ENCODE measurements at places on chromosomes 6 and 20.

DNA sequence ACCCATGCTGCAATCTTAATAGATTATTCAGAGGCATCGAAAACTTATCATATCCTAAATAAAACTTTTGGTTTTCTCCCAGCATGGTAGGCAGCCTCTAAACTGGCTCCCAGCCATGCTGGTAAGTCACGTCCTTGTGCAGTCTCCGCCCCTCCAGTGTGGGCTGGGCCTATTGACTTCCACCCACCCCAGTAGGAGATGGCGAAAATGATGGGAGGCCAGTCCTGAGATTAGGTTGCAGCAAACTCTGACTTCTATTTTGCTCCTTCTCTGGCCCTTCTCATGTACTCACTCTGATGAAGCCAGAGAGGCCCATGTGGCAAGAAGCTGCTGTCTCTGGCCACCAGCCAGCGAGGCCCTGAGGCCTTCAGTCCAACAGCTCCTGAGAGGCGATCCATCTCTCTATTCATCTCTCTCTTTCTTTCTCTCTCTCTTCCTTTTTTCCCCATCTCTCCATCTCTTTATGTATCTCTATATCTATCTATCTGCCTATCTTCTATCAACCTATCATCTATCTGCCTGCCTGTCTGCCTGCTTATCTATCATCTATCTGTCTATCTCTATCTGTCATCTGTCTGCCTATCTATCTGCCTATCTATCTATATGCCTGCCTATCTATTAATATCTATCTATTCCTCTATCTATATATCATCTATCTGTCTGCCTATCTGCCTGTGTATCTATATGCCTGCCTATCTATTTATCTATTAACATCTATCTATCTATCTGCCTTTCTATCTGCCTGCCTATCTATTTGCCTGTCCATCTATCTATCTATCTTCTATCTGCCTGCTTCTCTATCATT, 52.7 kb upstream of the STX16 start:
- no peak for DNase-seq

DNA sequence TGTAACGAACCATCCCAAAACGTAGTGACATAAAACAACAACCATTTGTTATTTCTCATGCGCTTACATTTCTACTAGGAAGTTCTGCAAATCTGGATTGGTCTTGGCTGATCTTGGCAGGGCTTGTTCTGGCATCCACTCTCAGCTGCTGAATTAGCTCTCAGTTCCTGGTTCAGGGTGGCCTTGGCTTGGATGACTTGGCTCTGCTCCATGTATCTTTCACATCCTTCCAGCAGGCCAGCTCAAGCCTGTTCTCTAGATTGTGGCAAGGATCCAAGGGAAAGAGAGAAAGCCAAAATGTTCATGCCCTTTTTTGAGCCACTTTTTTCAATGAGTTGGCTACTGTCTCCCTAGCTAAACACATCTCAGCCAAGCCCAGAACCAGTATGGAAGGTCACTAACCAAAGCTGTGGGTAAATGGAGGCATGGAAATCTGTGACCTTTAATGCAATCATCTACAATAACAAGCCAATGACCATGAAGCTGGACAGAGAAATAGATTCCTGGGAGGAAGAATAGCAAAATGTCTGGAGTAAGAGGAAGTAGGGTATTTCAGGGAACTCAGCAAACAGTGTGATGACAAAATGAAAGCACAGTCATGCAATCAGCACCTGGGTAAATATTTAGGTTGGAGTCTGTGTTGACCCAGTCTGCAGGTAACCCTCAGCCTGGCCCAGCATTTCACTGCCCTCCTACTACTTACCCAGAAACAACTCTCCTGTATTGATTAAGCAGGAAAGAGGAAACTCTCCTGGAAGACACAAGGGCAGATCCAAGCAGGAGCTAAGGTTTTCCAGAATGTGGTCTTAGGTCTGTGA, 32.7 kb upstream of the SNAP25 start:
- DNase-seq, result no peak

GRCh38 chr6:143141442-143141841, 80.8 kb downstream of the AIG1 start:
- DNase-seq, result no peak

DNA sequence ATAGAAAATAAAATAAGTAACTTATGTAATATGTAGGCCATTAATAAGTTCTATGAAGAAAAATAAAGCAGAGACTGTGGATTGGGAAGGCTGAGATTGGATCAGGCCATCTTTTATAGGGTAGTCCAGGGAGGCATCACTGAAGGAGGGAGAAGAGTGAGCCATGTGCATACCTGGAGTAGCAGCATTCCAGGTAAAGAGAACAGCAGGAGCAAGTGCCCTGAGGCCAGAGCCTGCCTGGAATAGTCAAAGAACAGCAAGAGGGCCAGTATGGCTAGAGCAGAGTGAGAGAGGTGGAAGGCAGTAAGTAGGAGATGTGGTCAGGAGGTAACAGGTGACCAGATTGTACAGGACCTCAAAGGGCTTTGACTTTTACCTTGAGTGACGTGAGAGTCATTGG, 112.1 kb downstream of the EPM2A start:
- no peak for DNase-seq

- DNase-seq, result no peak
Observed at GRCh38 chr6:20328266-20328923, 73.3 kb upstream of the E2F3 start.

- no peak for DNase-seq
Observed at GRCh38 chr6:77876300-77876699, 223.5 kb downstream of the MEI4 start.

DNA sequence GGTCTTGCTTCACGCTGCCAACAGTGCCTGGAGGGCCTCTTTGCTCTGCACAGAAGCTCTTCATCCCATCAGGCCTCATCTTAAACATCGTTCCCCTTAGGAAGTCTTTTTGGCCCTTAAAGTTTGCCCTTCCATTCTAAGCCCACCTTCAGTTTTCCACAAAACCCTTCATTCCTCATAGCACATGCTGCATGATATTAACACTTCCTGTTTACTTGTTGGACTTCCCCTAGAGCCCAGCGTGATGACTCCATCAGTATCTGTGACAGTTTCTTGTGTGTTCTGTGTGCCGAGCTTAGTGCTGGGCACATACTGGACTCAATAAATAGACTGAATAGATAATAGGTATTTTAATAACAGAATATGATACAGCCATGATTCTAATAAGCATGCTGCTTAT, 2.2 kb downstream of the NT5DC1 start:
- DNase-seq, result no peak

GRCh38 chr6:106694343-106694742, 65.0 kb downstream of the QRSL1 start:
- no peak for DNase-seq

GRCh38 chr6:98590136-98590681, 244.2 kb upstream of the POU3F2 start:
- DNase-seq, result no peak

DNA sequence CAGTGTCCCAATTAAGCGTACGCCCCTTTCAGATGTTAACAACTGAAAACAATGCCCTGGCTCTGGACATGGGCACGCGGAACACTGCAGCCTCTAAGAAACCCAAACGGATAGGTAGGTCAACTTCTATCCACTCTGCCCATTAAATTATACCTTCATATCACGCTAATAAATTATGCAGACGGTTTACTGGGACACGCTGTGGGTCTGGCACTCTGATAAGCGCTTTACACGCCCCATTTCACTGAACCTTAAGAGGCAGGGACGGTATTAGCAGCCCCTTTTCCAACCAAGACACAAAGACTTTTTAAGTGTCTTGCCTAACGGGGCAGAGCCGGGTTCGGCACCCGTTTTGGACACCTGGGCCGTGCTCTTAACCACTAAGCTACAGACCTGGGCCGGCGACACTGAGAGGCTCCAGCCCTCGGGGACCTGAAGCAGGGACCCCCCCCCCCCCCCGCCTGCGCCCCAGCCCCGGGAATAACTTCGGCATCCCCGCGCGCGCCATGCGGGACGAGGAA, 744 bp downstream of the STAU1 start:
- no peak for DNase-seq

GRCh38 chr20:664576-664975, 11.0 kb downstream of the SCRT2 start:
- DNase-seq, result no peak

DNA sequence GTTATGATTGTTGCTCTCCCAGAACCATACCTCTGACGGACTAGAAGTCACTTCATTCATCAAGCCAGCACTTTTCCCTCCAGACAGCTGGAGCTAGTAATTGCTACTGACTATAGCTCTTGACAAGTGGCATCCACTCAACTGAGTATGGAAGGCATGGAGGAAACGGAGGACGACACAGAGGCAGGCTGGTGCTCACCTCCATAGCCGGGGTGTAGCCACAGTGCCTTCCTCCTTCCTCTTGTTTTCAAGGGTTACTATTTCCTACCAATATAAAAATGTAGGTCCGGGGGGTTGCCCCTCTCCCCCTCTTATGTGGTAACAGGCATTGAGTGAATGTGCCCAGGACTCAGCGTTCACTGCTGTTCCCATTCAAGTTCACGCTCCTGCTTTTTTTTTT, 23.5 kb upstream of the FOXC1 start:
- no peak for DNase-seq

DNA sequence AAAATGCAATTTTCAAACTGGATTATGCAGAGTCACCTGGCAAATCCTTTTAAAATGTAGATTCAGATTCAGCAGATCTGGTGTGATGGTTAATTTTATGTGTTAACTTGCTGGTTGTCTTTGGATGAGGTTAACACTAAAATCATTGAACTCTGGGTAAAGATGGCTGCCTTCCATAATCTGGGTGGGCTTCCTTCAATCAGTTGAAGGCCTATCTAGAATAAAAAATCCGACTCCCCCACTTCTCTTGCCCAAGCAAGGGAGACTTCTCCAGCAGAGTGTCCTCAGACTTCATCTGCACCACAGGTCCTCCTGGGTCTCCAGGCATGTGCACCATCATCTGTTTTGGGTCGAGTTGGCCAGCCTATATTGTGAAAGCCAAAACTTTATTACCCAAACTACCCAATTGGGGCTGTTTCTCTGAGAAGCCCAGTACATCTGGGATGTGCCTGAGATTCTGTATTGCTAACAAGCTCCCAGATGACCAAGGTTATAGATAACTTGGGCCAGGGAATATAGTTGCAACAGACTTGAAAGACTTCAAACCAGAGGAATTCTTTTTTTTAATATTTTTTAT, 1.6 kb upstream of the SLC17A5 start:
- no peak for DNase-seq

DNA sequence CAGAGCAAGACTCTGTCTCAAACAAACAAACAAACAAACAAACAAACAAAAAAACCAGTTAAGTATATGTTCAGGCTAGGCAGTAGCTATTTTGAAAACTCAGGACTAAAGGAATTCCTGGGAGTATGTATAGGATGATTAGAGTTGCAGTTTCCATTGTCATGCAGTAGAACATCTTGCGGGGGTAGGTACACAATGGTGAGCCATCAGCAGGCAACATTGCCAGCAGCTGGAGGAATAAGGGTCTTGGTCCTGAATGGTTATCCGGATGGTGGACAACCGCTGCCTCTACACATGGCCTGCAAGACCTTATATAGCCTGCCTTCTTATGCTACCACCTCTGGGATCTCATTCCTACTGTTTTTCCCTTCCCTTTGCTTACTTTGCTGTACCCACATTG, 297.5 kb downstream of the SOX4 start:
- no peak for DNase-seq

- DNase-seq, result no peak
Observed at GRCh38 chr6:12875051-12875450, 158.5 kb downstream of the PHACTR1 start.

DNA sequence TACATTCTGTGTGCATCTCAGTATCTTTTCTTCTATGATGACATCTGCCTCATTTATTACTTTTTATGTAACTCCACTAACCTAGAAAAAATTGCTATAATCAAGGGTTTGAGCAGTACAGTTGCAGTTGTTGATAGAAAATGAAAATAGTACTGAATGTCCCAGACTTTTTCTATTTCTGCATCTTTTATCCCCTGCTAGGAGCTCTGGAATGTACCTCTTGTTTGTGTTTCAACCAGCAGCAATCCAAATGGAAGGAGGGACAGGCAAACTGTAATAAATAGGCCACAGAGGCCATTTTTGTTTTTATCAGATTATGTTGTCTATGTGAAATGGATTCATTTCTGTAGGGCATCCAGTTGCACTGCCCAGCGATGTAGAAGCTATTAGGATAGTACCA, 536.9 kb downstream of the KIF16B start:
- no peak for DNase-seq

DNA sequence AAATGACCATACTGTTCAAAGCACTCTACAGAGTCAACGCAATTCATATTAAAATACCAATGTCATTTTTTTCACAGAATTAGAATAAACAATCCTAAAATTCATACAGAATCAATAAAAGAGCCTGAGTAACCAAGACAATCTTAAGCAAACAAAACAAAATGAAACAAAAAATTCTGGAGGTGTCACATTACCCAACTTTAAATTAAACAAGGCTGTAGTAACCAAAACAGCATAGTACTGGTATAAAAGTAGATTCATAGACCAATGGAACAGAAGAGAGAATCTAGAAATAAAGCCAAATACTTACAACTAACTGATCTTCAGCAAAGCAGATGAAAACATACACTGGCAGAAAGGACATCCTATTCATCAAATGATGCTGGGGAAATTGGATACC, 346.9 kb upstream of the JAG1 start:
- DNase-seq, result no peak

GRCh38 chr6:158077676-158078075, 90.4 kb downstream of the SERAC1 start:
- DNase-seq, result no peak

GRCh38 chr6:7496266-7496875, 45.1 kb upstream of the DSP start:
- DNase-seq, result no peak

DNA sequence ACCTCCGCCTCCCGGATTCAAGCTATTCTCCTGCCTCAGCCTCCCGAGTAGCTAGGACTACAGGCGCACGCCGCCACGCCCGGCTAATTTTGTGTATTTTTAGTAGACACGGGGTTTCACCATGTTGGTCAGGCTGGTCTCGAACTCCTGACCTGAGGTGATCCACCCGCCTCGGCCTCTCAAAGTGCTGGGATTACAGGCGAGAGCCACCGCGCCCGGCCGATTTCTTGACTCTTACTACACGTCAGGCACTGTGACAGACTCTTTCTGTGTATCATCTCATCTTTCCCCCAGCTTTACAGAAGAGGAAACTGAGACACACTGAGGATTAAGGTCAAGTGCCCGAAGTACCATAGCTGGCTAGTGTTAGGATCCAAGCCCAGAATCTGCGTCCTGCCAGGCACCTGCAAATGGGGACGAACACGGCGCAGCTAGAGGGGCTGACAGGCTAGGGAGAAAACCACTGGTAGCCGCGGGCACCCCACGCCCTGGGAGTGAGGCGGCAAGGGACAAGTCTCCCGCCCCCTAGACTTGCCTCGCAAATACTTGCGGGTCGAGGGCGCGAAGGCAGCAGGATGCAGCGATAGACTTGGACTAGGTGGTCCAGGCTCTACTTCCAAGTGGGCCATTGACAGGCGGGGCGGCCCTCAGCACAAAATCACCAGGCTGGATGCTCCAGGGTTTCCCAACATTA, 1.1 kb upstream of the TAF8 start:
- no peak for DNase-seq

DNA sequence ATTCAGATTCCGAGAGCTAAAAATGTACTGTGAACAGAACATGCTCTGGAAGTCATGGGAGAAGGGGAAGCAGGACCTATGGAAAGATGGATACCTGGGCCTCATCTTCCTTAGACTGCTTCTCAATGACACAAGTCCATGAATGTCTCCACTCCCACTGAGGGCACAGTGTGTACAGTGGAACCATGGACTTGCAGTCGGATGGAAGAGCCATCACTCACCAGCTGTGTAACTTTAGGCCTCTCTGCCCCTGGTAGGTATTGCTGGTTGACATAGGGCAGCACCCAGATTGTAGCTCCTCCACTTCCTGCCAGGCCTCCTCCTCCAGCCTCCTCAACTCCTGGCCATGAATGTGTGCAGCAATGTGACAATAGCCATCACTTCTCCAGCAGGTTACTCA, 52.5 kb downstream of the MAFB start:
- no peak for DNase-seq

GRCh38 chr6:84399003-84399402, 171.6 kb upstream of the CEP162 start:
- DNase-seq, result no peak

Data from coronary artery (tissue), 2 donors.